ENCODE measurements at places on chromosomes 16 and 17. TPM values are rescaled to one million over a fixed set of nuclear protein-coding genes. Genes with fewer than 3 reads are reported as not detected.

QRICH2 gene
- 4.7 TPM for polyA plus RNA-seq

GRCh38 chr17:37490638-37491614, 1.2 kb downstream of the DUSP14 start:
- peak overlapping the region; percentile 78 for H3K27ac ChIP-seq
- H3K27me3 ChIP-seq = no peaks in the 10 kb centered on the region
- H3K36me3 ChIP-seq = no peaks in the 10 kb centered on the region
- DNase-seq = peak; percentile 62

- H3K4me3 ChIP-seq = no peak overlapping the region
- peaks cover 1% of the 10 kb centered on the region for H3K36me3 ChIP-seq
Observed at GRCh38 chr17:66126231-66126630, 65.7 kb downstream of the CEP112 start.

- H3K27me3 ChIP-seq = no peaks in the 10 kb centered on the region
- no peak overlapping the region for H3K27ac ChIP-seq
- H3K4me1 ChIP-seq = peaks cover 3% of the 10 kb centered on the region
- H3K36me3 ChIP-seq = no peaks in the 10 kb centered on the region
- no peak overlapping the region for H3K4me3 ChIP-seq
- peak; percentile 31 for DNase-seq
Observed at GRCh38 chr16:73891129-73891542, 405.5 kb upstream of the PSMD7 start.

GRCh38 chr17:69269131-69269998, 40.7 kb upstream of the ABCA10 start:
- no peak overlapping the region for H3K27ac ChIP-seq
- no peak overlapping the region for H3K4me3 ChIP-seq

GRCh38 chr16:84356591-84357116, 11.7 kb upstream of the ATP2C2 start:
- DNase-seq = no peak
- no peak overlapping the region for H3K27ac ChIP-seq
- H3K27me3 ChIP-seq = no peaks in the 10 kb centered on the region
- H3K4me1 ChIP-seq = peaks cover 6% of the 10 kb centered on the region
- no peaks in the 10 kb centered on the region for H3K36me3 ChIP-seq

- H3K27ac ChIP-seq = no peak overlapping the region
- H3K4me3 ChIP-seq = no peak overlapping the region
- peaks cover 16% of the 10 kb centered on the region for H3K36me3 ChIP-seq
- DNase-seq = no peak
- no peaks in the 10 kb centered on the region for H3K4me1 ChIP-seq
Observed at GRCh38 chr16:85906349-85906748, 7.4 kb downstream of the IRF8 start.

GRCh38 chr16:82432261-82432660, 194.5 kb upstream of the CDH13 start:
- no peak for DNase-seq
- H3K4me3 ChIP-seq = no peak overlapping the region
- peaks cover 5% of the 10 kb centered on the region for H3K27me3 ChIP-seq
- no peaks in the 10 kb centered on the region for H3K36me3 ChIP-seq
- no peak overlapping the region for H3K27ac ChIP-seq
- no peaks in the 10 kb centered on the region for H3K4me1 ChIP-seq

RSAD1 gene
- 20.1 TPM for polyA plus RNA-seq

IRF8 gene
- polyA plus RNA-seq = 7.3 TPM

TLK2 gene
- polyA plus RNA-seq = 20.9 TPM

DNA sequence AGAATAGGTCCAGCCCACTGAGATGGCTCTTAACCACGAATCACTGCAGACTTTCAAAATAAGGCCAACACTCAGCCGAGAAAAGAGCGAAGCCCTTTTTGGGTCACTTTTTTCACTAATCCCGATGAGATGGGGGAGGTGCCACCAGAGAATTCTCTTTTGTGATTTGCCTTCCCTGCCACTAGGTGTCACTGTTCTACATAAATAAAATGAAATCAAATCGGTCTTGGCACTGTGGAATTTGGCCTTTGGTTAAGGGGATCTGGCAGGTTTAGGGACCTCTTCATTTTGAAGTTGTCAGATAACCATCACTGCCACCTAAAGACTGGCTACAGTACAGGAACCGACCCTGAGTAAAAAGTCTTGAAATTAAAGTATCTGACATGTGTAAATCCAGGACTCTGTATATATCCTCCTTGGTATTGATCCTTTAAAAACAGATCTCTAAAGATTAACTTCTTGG, 147.0 kb downstream of the HS3ST4 start:
- peak; percentile 63 for DNase-seq
- H3K27me3 ChIP-seq = no peaks in the 10 kb centered on the region
- no peaks in the 10 kb centered on the region for H3K36me3 ChIP-seq
- H3K27ac ChIP-seq = no peak overlapping the region
- no peaks in the 10 kb centered on the region for H3K4me1 ChIP-seq

SLC9A5 gene
- 1.2 TPM for polyA plus RNA-seq

DNA sequence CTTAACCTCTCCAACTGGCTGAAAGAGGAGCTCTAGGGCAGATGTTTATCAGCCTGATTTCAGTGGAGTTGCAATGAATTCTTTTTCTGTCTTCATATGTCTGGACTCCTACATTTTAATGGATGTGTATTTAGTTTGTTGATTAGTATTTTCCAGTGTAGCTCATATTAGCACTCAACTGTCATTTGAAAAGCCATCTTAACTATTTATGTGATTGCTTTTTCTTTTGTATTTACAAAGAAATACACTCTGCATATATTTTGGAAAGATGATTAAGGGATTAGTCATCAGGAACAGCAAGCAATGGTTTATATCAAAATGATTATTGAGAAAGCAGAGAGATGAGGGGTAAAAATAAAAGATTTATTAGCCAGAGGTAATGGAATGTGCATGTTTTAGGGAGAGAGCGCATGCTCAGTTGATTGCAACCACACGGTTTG, 71.1 kb downstream of the WWOX start:
- no peak overlapping the region for H3K27ac ChIP-seq
- no peak for DNase-seq
- H3K4me1 ChIP-seq = no peaks in the 10 kb centered on the region
- no peak overlapping the region for H3K4me3 ChIP-seq
- no peaks in the 10 kb centered on the region for H3K36me3 ChIP-seq

KRT15 gene
- 15.2 TPM for polyA plus RNA-seq

DNA sequence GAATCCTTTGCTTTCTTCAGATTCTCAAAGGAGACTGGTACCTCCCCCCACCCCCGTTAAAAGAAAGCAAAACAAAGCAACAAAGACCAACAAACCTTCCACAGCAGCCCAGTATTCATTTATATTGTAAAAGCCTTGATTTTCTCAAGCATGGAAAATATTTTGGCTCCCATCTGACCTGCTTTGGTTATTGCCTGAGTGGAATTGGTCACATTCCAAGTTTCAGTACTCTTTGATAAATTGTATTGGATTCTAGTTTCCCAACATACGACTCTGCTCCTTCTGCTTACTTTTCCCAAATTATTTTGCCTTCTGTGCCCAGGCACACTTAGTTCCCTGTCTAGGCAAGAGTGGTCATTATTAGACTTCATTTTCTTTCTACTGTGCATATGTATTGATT, 1.3 kb downstream of the ABCC11 start:
- H3K27ac ChIP-seq = no peak overlapping the region
- H3K4me1 ChIP-seq = peaks cover 10% of the 10 kb centered on the region

SLC35G6 gene
- not detected for polyA plus RNA-seq
